ENCODE measurements at places on chromosomes 5 and 9.

DNA sequence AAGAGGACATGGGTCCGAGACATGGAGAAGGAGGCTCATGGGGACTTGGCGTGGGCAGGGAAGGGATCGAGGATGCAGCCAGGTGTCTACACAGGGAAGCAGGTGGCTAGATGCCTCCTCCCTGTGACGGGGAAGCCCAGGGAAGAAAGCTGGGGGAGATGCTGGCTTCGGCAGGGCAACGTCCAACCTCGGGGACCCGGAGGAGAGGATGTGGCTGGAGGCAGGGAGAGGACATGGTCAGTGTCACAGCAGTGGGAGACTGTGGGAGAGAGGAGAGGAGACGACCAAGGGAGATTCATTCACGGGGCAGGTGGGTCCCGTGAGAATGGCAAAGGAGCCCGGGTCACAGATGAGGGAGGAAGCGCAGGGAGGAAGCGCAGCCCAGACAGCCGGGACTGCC, 73.2 kb upstream of the PHYKPL start:
- no peak for DNase-seq

GRCh38 chr5:69091771-69092170, 2.0 kb upstream of the SLC30A5 start:
- no peak for DNase-seq

DNA sequence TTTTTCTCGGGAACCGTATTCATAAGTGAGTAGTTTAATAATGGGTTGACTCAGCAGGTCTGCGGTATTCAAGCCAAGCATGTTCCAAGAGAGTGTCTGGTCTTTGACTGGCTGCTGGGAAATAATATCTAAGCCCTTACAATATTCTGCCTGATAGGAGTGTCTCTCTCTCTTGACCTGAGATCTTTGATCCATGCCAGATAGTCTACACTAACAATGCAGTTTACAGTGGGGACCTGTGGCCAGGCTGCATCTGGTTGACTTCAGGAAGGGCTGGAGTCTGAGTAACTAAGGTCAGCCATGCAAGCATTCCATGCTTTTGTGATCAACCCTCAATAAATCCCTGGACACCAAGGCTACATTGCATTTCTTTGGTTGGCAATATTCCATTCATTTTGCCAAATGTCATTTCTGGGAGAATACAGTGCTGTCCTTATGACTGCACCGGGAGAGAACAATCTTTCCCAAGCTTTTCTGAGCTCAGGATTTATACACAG, 195.5 kb downstream of the SEMA5A start:
- no peak for DNase-seq

GRCh38 chr9:89797255-89797654, 192.4 kb downstream of the GADD45G start:
- no peak for DNase-seq

DNA sequence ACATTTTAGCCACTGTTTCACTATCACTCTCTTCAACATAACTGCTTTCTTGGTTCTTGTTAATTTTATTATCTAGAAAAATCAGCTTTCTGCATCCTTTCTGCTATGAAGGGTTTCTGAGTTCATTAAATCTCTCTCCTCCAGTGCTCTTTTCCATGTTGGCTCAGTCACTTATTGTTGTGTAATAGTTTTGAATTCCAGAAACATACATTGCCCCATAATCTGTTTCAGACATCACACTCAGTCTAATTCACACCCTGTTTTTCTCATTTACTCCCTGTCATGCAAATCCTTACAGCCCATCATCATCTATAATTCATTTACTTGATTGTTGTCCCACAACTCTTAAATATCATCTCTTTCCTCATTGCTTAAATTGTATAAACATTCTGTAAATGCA, 176.1 kb upstream of the CDH12 start:
- no peak for DNase-seq

- no peak for DNase-seq
Measured at GRCh38 chr9:136763649-136764035, 676 bp downstream of the LCN15 start.

- DNase-seq, result no peak
Measured at GRCh38 chr5:1860949-1861348, 21.8 kb downstream of the IRX4 start.

GRCh38 chr5:136108180-136108611, 24.4 kb upstream of the SMAD5 start:
- DNase-seq, result no peak

DNA sequence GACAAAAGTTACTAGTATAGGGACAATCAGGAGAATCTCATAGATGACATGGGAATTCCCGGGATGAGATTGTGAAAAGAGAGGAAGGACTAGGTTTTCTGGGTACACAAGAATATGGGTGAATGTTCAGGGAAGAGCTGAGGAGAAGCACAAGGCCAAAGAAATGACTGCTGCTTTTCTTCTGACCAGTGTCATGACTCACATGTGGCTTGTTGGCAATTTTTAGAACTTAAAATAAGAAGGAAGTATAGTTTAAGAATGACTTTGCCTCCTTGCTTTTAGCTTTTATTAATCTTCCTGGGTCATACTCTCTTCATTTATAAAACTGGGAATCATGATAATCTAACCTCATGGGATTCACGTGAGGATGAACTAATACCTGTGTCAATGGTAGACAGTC, 652.4 kb upstream of the MEF2C start:
- no peak for DNase-seq

DNA sequence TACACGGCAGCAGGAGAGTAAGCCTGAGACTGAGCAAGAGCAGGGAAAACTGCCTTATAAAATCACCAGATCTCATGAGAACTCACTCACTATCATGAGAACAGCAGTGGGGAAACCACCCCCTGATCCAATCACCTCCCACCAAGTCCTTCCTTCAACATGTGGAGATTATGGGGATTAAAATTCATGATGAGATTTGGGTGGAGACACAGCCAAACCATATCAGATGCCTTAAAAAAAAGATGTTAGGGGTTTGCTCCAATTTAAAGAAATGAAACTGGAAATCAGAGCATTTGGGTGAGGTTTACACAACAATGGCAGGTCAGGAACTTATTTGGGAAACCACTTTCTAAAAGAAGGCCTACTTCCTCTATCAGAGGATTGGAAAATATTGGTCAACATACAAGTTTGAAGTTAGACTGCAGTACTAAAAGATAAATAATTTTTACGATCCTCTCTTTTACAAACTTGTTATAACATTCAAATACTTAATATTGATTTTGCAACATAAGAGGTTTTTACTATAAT, 105.1 kb downstream of the FBN2 start:
- no peak for DNase-seq

Measured in stimulated activated CD8-positive, alpha-beta memory T cell treated with anti-CD3 and anti-CD28 coated beads, Interleukin-4, amount 100 ng/mL, for 4 hours (primary cell).